Activated T-helper 9 cell treated with anti-CD3 and anti-CD28 coated beads, Interleukin-2, amount 50 U/mL, for 16 hours (primary cell): ENCODE measurements at places on chromosomes 16 and 17.

- no peak for DNase-seq
Measured at GRCh38 chr17:34532281-34533065, 46.9 kb upstream of the TMEM132E start.

- DNase-seq: no peak
Measured at GRCh38 chr17:69047368-69048263, 13.1 kb downstream of the ABCA9 start.

- DNase-seq: no peak
Measured at GRCh38 chr16:48499923-48500381, 110.0 kb downstream of the N4BP1 start.

GRCh38 chr16:72247821-72248253 is 75.9 kb upstream of the PMFBP1 start:
- DNase-seq: no peak

GRCh38 chr16:3716831-3717234 is 491 bp downstream of the TRAP1 start:
- DNase-seq: peak; percentile 9

DNA sequence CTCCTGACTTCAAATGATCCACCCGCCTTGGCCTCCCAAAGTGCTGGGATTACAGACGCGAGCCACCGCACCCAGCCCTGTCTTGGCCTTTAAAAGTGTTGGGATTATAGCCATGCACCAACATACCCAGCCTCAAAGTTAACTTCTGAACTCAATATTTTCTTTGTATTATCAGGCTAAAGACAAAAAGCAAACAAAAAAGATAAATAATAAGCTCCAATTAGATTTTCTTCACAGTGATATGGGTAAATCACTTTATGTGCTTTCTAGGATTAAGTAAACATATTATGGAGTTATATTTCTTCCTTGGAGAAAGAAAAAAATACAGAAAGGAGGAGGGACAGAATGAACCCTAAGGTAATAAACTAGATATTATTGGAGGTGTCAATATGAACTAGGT is 74.3 kb downstream of the FBXL20 start:
- no peak for DNase-seq

DNA sequence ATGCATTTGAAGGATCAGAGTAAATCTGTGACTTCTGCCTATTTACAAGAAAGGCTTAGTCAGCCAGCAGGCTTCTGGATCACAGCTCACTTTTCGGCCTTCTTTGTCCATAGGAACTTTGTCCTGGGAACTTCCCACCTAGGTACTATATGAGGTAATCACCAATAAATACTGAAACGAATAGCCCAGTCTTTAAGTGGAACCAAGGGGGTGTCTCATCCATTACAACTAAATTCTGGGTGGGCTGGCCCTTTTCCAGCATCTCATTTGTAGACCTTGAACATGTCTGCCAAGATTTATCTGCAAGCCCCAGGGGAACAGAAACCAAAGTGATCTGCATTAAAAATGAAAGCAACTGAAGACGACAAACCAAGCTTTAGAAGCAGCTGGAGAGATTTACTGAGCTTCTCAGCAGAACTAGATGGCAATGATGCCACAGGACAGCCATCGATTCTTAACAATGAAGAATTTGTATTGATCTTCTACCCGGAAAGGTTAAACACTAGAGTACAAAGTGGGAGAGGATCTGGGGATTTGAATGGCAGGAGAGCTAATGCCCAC is 55.5 kb downstream of the SNX11 start:
- DNase-seq: no peak

DNA sequence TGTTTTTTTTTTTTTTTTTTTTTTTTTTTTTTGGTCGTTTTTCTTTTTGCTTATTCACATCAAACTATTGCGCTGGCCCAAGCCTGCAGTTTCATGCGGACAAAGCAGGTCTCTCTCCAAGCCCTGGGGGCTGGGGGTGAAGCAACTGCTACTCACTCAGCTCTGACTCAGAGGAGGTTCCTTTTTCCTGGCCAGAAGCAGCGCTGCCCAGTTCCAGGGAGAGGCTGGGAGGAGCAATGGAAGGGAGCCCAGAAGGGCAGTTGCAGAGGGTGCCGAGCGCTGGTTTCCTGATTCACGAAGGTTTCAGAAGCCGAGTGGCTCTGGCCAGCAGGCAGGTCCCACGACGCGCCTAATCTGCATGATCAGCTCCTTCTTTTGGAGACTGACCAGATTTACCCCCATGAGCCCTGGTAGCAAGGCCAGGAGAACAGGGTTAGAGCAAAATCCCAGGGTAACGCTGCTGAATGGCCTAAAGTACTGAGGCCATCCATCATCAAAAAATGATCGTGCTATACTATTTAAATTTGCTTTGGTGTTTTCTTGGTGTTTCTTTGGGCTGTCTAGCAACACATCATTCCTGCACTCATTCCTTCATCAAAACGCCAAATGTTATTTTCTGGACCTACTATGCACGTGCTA is 144.7 kb upstream of the SOX9 start:
- no peak for DNase-seq

GRCh38 chr17:8221663-8222379 is 11.4 kb upstream of the AURKB start:
- DNase-seq: peak; percentile 79

- DNase-seq: no peak
Measured at GRCh38 chr17:8159032-8159400, 3.7 kb downstream of the VAMP2 start.

DNA sequence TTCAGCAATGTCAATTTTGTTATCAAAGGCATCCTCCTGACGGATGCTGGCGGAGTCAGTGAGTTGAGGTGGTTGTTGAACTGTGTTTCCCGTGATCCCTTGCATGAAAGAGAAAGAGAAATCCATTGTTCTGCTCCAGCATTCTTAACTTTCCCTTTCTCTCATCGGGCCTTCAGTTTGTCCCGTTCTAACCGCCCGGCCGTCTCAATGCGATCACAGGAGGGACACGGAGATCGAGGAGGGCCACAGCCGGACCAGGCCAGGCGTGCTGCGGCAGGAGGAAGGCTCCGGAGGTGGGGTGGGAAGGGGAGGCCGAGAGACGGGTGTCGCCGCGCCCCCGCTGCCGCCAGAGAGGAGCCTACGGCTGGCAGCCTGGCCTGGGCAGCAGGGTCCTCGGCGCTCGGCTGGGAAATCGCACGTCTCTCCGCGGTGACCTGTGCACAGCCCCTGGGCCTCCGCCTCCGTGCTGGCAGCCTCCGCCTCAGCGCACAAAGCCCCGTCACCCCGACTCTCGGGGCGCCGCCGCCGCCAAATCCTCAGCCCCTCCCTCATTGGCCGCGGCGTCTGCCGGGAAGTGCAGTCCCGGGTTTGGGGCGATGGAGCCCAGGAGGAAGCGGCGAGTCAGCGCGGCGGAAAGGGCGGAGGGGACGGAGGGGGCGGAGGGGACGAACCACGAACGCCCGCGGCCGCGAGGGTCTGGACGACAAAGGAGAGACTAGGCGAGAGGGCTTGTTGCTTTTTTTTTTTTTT is 38.1 kb downstream of the SOST start:
- peak; percentile 63 for DNase-seq

DNA sequence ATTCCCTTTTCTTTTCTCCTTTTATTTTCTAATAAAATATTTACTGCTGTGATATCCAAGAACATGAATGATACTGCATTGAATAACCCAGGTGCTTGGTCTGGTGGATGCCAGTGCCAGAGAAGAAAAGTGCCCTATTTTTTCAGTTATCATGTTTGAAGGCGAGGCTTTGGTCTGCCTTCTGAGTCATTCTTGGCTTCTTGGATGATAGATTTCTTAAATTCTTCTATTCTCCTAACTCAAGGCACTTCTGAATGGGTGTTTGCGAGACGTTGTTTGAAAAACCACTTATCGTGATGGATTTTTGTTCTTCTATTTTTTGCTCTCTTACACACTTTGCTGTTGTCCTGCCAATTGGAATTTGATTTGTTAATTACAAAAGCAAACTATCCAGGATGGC is 66.7 kb downstream of the FTO start:
- DNase-seq: no peak

- no peak for DNase-seq
Measured at GRCh38 chr17:58991718-58992331, 114.9 kb downstream of the TRIM37 start.

- DNase-seq: no peak
Measured at GRCh38 chr17:15238057-15238456, 27.1 kb downstream of the PMP22 start.

GRCh38 chr16:68732042-68732680 is 4.9 kb upstream of the CDH1 start:
- DNase-seq: no peak

- DNase-seq: no peak
Measured at GRCh38 chr16:29898135-29898803, 1.1 kb downstream of the SEZ6L2 start.
